ENCODE measurements at places on chromosomes 7 and 10.

DNA sequence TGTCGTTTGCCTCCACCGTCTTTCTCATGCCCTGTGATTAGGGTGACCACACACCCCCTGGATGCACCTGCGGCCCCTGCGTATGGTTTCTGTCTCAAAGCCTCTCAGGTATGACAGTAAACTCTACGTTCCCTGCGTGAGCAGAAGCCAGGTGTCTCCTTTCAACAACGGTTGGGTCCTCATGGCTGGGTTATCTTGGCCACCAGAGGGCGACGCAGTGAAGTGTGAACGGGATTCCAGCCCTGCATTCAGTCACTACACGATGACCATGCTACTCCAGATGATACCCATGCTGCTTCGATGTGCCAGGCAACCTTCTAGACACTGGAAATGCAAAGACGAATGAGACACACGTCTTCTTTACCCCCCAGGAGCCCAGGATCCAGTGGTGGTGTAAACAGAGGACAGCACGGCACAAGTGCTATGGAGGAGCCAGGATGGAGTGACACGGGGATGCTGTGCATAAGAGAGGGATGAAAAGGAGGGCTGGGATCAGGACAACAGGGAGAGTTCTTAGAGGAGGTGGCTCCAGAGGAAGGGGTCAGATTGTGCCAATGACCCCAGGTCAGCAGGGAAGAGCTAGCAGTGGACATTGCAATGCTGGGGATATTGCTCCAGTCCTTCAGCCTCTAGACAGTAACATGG, 228.1 kb upstream of the PFKP start:
- peak; percentile 35 for DNase-seq

GRCh38 chr7:84783141-84783778, 403.6 kb downstream of the SEMA3D start:
- DNase-seq: no peak

- no peak for DNase-seq
Observed at GRCh38 chr10:99742701-99743100, 10.7 kb downstream of the CUTC start.

DNA sequence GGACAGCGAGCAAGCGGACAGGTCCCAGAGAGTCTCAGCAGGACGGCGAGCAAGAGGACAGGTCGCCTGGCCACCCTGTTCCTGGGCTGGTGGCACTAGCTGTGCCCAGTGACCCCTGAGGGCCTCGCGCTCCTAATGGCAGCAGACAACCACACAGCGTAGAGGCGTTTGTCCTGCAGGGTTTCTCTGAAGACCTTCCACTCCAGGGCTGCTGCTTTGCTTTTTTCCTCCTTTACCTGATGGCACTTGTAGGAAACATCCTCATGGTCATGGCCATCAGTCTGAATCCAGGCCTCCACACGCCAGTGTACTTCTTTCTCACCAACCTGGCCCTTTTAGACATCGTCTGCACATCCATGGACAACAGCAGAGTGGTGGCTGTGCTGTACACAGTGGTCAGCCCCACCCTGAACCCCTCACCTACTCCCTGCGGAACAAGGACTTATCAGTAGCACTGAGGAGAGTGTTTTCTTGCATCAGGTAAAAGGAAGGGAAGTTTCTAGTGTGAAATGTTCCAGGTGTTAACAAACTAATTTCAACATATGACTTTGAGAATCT, 27.4 kb downstream of the SCART1 start:
- no peak for DNase-seq

GRCh38 chr7:40202851-40203250, 68.0 kb downstream of the SUGCT start:
- DNase-seq: no peak

DNA sequence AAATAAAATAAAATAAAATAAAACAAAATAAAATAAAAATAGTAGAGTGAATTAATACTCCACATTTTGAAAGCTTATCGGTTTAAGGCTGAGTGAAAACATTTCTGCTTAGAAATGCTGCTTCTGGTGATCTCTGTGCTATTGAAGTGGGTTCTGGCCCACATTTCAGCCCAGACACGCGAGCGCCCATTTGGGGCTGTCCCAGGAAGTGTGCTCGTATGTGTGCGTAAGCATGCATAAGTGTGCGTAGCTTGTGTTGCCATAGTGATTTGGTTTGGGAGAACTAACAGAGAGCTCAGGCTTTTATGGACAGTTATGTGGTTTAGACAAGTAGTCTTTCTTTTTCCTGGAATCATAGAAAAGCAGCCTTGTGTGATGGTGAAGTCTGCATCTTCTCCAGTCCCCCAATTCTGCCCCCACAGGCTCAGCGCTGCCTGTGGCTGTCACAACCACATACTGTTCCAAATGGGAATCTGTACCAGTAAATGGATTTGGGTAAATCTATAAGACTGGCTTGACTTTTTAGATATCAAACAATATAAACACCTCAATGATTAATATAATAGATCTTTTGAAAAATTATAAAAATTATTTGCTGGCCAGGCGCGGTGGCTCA, 29.8 kb upstream of the PURB start:
- DNase-seq: peak; percentile 57

DNA sequence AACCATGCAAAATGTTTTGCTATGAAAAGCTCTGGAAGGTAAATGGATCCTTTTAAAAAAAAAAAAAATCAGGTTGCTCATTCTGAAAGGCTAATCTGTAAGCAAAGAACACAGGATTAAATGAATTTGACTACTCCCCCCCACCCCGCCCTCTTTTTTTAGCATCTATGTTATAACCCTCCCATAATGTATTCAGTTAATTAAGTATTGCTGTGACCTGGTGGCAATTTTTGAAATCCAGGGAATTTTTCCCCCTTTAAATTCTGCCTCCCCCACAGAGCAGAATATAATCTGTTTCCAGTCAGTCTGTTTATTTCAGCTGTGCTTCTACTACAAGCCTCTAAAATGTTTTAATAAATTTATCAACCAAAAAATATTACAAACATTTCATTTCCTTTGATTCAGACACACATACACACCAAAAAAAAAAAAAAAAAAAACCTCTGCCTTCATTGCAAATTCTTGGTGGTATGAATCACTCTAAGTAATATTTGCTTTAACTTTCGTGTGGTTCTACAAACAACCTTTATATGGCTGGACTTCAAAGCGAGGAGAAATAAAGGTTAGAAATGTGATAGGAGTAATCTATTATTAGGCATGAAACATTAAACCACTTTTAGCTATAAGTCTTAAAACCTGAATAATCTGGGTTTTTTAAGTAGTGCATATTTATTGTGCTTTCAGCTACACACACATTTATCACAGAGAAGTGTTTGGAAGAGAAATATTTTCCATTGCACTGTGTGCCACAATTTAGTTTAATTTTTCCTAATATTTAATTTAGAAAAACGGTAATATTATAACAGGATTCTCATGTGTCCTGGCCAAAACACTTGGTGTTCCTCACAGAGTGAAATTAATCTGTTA, 64.4 kb upstream of the ARID5B start:
- DNase-seq: no peak

DNA sequence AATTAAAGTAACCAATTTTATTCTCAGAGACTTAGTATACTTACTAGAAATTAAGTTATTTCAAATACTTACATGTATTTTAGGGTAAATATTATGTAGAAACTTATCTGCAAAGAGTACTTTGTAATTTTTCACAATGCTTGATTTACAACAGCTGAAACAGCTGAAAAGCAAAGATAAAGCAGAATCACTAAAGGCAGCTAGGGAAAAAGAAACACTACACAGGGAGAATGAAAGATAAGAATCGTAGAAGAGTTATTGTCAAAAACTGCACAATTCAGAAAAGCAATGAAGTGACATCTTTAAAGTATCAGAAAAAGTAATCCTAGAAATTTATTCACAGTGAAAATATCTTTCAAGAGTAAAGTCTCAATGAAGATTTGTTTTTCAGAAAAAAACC, 69.7 kb upstream of the ZNF804B start:
- no peak for DNase-seq

DNA sequence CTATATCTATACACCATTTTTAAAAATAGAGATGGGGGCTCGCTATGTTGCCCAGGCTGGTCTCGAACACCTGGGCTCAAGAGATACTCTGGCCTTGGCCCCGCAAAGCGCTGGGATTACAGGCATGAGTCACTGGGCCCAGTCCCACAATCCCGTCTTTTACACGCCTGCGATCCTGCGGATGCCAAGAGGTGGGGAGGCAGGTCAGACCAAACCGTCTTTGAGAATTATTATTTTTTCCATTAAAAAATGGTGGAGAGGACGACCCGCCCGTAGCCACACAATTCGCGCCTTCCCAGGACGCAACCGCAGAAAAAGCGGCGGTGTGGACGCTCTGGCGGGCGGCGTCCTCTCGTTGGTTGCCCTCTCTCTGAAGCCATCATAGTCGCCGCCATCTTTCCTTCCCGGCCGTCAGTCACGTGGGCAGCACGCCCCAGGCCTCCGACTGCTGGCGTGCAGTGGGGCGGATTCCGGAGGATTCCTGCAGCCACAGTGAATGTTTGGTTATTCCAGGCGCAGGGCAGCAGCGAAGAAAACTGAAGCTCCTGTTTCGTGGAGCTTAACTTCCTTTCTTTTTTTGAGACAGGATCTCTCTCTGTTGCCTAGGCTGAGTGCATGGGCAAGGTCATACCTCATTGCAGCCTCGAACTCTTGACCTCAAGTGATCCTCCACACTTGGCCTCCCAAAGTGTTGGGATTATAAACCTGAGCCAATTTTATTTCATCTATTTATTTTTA, 9.9 kb upstream of the EPHB4 start:
- DNase-seq: peak; percentile 80

GRCh38 chr10:89373916-89374711, 3.7 kb upstream of the IFIT1B start:
- DNase-seq: no peak

DNA sequence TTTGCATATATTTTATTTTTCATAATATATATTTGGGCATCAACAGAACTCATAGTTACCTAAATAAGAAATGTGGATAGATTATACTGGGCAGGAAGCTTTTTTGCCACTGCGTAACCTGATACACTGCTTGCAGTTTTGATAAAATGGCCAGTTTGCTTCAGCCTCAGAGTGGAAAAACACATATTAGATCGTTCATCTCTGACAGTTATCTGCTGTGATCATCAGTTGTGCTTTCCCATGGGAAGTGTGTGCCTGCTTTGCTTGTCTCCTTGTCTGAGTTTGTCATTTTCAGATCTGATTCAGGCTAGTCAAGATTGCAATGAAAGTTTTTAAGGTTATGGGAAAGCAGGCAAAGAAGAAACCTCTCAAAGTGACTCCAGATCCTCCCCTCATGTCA, 54.0 kb downstream of the ADAM12 start:
- DNase-seq: no peak

DNA sequence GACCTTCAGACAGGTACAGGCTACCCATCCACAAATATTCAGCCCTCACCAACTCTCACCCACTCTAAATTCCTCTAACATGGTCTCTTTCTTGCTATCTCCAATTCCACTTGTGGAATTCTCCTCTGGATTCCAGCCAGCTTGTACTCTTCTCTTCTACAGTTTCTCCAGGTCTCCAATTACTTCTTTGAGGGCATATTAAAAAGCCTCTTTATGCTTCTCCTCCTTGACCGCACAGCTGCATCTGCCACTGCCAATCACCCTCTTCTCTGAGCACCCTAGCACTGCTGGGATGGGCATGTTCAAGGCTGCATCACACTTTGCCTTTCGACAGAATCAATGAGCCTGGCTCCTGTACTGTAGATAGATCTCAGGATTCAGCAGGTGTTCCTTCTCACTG, 101.5 kb upstream of the ANKRD1 start:
- no peak for DNase-seq

DNA sequence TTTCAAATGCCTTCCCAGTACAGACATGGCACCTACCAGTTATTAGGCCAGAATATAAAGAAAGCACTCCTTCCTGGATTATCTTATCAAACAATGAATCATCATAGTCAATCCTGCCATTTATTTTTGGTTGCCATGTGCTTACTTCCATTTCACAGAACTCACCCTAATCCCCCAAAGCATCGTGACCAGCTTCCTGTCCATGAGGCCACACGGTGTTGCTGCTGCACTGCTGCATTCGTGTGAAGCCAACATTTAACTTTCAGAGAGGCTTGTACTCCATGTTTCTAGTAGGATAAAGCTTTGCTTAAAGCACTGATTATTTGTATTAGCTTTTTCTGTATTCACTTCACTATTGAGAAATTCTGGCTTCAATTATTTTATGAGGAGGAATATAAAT, 14.4 kb downstream of the COL28A1 start:
- DNase-seq: no peak

- no peak for DNase-seq
Observed at GRCh38 chr10:116111483-116112095, 161.4 kb downstream of the GFRA1 start.

DNA sequence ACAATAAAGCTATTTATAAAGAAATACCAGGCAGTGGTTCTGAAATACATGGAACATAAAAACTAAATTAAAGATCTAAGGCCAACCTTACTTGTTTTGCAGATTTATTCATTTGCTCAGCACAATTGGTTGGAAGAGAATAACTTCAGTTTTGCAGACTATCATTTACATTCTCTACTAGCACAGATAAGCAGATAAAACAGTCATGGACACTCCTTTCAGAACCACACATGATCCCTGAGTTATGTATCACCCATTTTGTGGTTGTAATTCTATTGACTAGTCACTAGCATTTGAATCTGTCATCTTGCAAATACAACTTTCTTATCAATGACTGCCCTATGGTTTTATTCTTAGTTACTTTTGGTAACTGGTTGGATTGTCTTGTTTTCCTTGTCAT, 45.1 kb downstream of the PRKAR2B start:
- DNase-seq: no peak

Data from stimulated activated CD4-positive, alpha-beta T cell treated with anti-CD3 and anti-CD28 coated beads, Interleukin-4, amount 100 ng/mL, for 4 hours (primary cell).